Calu3 (cell line): ENCODE measurements at places on chromosomes 3 and 15.

- H3K27me3 ChIP-seq, result no peaks in the 10 kb centered on the region
- H3K4me3 ChIP-seq, result peak overlapping the region; percentile 31
- no peak for DNase-seq
- peaks cover 57% of the 10 kb centered on the region for H3K4me1 ChIP-seq
Observed at GRCh38 chr3:30658328-30659052, 52.1 kb downstream of the TGFBR2 start.

DNA sequence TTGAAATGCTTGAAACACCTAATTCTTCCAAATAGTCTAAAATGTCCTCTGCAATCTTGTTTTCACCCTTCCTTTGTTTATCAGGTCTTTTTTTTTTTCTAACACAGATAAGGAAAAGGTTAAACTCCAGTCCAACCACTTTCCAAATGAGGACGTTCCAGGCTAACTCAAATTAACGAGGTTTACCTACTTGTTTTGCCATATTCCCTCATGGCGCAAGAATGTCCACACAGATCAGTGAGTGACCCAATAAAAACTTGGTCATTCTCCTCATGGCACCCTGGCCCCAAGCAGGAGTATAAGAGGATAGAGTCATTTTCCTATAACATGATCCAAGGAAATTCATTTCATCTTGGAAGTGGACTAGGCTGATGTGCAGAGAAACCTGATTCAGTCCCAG lies 6.6 kb upstream of the LIPC start:
- H3K27me3 ChIP-seq, result no peaks in the 10 kb centered on the region
- H3K36me3 ChIP-seq, result no peaks in the 10 kb centered on the region
- no peak for DNase-seq
- no peak overlapping the region for H3K27ac ChIP-seq

GRCh38 chr15:60313906-60314305 lies 83.9 kb downstream of the ANXA2 start:
- DNase-seq, result no peak
- H3K27me3 ChIP-seq, result peaks cover 84% of the 10 kb centered on the region
- no peak overlapping the region for H3K4me3 ChIP-seq
- no peak overlapping the region for H3K27ac ChIP-seq

- peaks cover 59% of the 10 kb centered on the region for H3K4me1 ChIP-seq
- peak overlapping the region; percentile 88 for H3K4me3 ChIP-seq
- peak overlapping the region; percentile 96 for H3K27ac ChIP-seq
- peaks cover 52% of the 10 kb centered on the region for H3K36me3 ChIP-seq
Observed at GRCh38 chr3:150761831-150762661, 923 bp downstream of the SIAH2 start.

- H3K4me3 ChIP-seq, result no peak overlapping the region
- peaks cover 8% of the 10 kb centered on the region for H3K4me1 ChIP-seq
- H3K27ac ChIP-seq, result no peak overlapping the region
- H3K36me3 ChIP-seq, result no peaks in the 10 kb centered on the region
- no peaks in the 10 kb centered on the region for H3K27me3 ChIP-seq
Observed at GRCh38 chr3:159882367-159882766, 106.3 kb upstream of the IL12A start.
